Heart right ventricle (tissue), 16 donors: ENCODE measurements at places on chromosomes 2 and 18. TPM values are rescaled to one million over a fixed set of nuclear protein-coding genes. Genes with fewer than 3 reads are reported as not detected.

DNA sequence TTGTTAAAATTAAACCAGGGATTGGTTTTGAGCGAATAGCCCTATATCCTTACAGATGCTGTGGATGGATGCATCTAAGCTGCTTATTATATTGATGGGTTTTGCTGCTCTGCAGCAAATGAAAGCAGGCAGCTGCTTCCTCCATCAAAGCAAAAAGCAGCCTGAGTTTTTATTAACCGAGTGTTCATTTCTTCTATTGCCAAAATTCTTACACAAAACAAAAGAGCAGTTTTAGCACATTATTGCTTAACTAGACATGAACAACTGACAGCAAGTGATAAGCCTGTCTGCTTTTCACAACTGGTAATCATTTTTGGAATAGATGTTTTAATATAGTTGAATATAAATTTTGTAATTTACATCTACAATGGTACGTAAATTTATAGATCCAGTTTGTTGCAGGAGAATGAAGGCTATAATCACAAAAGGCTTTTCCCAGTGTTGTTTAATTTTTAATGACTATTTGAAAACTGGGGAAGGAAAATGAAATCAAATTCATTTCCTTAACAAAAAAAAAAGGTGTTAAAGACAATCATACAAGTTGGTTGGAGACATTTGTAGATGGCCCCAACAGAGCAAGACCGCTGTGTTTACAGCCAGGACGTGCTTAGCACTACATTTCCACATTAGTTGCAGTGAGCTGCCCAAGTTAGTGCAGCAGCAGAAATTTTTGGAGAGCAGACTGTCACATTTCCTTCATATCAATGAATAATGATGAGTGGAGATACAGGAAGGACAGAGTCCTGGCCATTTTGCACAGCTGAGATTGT is 253.6 kb upstream of the SIX3 start:
- DNase-seq: no peak

The HOXD10 gene
- not detected for polyA plus RNA-seq

GRCh38 chr18:79519751-79520477 is 124.2 kb downstream of the NFATC1 start:
- DNase-seq: peak; percentile 4

GRCh38 chr2:219019436-219019835 is 21.9 kb downstream of the CFAP65 start:
- DNase-seq: no peak

The FAM237A gene
- polyA plus RNA-seq: not detected
